ENCODE measurements at places on chromosomes 4 and X. TPM values are rescaled to one million over a fixed set of nuclear protein-coding genes. Genes with fewer than 3 reads are reported as not detected.

GRCh38 chrX:24659646-24660045, 12.5 kb upstream of the PCYT1B start:
- no peak for DNase-seq

DNA sequence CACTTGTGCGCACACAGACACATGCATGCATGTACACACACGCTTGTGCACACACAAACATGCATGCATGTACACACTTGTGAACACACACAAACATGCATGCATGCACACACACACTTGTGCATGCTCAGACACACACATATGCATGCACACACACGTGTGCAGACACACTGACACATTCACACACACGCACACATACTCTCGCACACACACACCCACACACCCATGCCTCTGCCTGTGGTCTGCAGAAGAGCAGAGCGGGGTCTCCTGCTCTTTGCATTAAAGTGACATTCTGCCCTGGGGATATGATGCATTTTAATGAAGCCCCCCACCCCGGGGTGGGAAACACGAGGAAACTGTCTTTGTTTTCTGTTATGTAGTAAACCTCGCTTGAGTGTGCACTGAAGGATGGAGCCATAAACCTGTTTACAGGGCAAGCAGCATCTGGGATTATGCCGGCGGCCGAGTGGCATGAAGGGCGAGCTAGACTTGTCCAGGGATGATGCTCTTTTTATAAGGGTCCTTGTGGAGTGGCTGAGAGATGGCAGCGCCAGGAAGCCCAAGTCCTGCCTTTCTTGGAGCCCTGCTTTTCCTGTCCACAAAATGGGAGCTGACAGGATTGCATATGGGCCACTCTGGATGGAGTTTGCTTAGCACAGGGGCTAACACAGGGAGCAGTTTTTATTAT, 17.8 kb downstream of the PSAPL1 start:
- no peak for DNase-seq

- no peak for DNase-seq
Measured at GRCh38 chr4:77920371-77920770, 57.7 kb downstream of the MRPL1 start.

Gene RHOH
- 74.2 TPM for total RNA-seq

Gene RBMX
- total RNA-seq: 432 TPM

Gene TIGD4
- 0.41 TPM for total RNA-seq

GRCh38 chr4:39285111-39285795, 80.9 kb downstream of the RFC1 start:
- DNase-seq: no peak

- no peak for DNase-seq
Measured at GRCh38 chr4:175646802-175647201, 165.3 kb downstream of the GPM6A start.

- DNase-seq: no peak
Measured at GRCh38 chrX:9282325-9282724, 182.5 kb upstream of the TBL1X start.

Gene SMIM10
- total RNA-seq: not detected

DNA sequence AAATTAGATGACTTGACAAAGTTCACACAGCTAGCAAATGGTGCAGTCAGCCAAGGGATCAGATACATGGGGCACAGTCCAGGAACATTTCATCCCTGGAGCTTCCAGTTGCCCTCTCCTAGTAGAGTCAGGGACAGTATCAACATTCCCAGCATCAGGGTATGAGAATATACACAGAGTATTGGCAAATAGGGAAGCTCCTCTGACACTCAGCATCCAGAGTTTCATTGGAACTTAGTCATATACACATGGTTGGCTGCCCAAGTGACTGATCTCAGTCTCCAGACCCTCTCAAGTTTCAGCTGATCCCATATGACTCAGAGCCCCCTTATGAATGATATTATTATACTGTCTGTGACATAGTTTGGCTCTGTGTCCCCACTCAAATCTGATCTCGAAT, 13.7 kb upstream of the KCTD8 start:
- no peak for DNase-seq

DNA sequence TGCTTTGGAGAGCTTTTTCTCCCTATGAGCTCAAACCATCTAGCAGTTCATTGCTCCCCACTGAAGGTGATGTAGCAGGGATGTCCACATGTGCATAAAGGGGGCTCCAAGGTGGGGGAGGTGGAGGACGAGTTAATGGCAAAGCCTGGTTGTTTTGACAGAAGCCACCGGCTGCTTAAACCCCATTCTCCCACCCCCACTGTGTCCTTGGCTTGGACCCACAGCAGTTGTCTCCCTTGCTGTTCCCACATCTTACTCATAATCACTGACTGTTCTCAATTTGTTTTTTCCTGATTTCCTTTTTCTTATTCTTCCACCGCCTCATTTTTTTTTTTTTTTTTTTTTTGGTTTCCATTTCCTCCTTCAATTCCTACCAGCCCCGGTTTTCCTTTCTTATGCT, 72.7 kb downstream of the GEMIN8 start:
- DNase-seq: no peak

Gene GABRE
- not detected for total RNA-seq

DNA sequence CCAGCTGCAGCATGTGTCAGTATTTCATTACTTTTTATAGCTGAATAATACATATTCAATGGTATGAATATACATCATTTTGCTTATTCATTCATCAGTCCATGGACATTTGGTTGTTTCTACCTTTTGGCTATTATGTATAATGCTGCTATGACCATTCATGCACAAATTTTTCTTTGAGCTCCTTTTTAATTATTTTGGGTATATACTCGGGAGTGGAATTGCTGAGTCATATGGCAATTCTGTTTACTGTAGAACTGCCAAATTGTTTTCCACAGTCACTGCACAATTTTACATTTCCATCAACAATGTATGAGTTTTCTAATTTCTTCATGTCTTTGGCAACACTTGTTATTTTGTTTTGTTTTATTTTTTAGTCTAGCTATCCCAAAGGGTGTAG, 405.9 kb upstream of the PITX2 start:
- no peak for DNase-seq

DNA sequence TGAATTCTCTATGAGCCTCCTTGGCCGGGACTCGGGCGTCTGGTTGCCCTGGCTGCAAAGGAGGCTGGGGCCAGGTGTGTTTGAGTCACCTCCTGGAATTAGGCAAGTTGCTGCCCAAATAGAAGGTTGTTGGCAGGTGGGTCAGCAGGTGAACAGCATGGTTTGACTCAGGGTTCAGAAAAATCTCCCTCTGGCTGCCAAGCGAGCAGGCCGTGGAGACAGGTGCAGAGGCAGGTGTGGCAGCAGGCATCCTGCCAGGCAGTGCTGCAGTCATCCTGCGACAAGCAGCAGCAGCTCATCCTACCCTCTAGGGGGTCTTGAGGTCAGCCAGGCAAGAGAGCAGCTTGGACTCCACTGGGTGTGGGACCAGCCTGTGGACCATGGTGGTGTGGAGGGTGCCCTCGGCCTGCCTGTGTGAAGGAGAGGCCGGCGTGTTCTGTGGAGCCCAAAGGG, 8.2 kb downstream of the MSANTD1 start:
- no peak for DNase-seq

Gene PLXNB3
- total RNA-seq: not detected

Gene CENPC
- 11.8 TPM for total RNA-seq

GRCh38 chr4:16225167-16225862, 956 bp downstream of the TAPT1 start:
- peak; percentile 27 for DNase-seq

Gene SLC10A6
- total RNA-seq: not detected

- no peak for DNase-seq
Measured at GRCh38 chrX:40755291-40756249, 20.2 kb upstream of the MED14 start.

DNA sequence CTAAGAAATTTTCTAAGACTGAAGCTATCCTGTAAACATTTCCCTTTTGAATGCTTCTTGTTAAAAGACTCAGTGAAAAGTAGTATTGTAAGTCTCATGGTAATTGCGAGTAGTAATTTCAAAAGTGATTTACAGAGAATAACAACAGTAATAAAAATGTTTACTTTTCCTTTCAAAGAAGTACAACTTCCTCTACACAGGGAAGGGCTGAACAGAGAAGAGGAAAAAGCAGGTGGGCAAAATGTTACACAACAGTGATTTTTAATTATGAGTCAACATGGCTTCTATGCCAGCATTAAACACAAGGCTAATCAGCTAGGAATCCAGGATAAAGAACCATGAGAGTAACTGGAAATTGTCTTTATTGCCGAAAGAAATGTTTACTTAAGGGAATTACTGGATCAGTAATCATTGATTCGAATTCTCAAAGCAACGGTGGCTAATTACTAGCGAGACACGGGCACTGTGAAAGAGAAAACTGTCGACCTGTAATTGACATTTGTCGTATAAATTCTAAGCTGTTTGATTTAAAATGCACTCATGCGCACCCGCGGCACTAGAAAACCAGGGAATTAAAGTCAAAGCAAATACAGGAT, 15.4 kb downstream of the UTP3 start:
- DNase-seq: no peak

DNA sequence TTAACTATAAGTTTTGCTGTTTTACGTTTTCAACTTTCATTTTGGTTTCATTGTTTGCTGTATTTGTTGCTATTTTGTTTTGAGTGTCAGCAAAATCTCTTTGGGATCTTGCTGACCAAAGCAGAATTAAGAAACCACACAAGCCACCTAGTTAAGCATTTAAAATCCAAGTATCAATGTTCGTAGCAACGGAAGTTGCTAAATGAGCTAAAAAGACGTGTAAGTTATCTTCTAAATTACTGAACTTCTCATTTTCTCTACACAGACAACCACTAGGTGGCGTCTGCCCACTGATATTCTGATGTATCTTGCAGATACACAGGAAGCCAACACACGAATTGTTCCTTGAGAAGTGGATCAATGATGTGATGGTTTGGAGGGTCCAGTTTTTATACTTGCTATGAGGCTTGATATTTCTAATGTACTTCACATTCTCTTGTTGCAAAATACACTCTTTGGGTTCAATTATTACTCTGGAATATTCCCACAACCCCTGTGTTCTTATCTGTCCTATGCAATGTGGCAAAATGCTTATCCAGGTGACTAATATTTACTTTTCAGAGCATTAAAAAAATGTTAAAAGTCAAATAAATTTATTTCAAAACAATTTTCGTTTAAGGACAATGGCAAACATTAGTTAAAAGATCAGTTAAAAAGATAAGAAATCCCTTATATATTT, 250.5 kb downstream of the TECRL start:
- peak; percentile 50 for DNase-seq

Gene ARL13A
- total RNA-seq: not detected

GRCh38 chrX:109840585-109840984, 107.5 kb upstream of the ACSL4 start:
- DNase-seq: peak; percentile 66

Gene CFI
- 1.6 TPM for total RNA-seq

DNA sequence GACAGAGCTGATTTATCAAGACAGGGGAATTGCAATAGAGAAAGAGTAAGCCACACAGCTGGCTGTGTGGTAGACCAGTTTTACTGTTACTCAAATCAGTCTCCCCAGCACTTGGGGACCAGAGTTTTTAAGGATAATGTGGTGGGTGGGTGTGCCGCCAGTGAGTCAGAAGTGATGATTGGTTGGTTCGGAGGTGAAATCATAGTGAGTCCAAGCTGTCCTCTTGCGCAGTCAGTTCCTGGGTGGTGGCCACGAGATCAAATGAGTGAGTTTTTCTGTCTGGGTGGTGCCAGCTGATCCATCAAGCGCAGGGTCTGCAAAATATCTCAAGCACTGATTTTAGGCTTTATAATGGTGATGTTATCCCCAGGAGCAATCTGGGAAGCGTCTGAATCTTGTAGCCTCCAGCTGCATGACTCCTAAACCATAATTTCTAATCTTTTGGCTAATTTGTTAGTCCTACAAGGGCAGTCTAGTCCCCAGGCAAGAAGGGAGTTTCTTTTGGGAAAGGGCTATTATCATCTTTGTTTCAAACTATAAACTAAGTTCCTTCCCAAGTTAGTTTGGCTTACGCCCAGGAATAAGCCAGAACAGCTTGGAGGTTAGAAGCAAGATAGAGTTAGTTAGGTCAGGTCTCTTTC, 44.0 kb upstream of the PPP1R2C start:
- no peak for DNase-seq

Gene TBC1D1
- 42.6 TPM for total RNA-seq

DNA sequence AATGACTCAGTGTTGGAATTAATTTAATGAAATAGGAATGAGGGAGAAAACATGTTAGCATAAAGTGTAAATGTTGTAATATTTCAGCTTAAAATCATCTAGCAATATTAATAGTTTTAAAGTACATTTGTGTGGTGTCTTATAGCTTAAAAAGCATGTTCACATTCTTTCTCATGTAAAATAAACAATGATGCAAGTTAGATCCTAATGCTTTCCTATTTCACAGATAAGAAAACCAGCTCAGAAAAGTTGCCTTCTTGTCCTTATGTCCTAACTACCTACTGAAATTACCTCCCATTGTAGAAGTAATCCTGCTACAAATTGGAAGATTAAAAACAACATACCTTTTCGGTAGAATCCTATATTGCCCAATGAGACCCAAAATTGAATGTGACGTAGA, 40.9 kb upstream of the PRDM8 start:
- DNase-seq: no peak

- DNase-seq: no peak
Measured at GRCh38 chrX:155259752-155260151, 4.5 kb downstream of the RAB39B start.

Gene F8A3
- total RNA-seq: 5.3 TPM

Gene MEPE
- total RNA-seq: not detected

DNA sequence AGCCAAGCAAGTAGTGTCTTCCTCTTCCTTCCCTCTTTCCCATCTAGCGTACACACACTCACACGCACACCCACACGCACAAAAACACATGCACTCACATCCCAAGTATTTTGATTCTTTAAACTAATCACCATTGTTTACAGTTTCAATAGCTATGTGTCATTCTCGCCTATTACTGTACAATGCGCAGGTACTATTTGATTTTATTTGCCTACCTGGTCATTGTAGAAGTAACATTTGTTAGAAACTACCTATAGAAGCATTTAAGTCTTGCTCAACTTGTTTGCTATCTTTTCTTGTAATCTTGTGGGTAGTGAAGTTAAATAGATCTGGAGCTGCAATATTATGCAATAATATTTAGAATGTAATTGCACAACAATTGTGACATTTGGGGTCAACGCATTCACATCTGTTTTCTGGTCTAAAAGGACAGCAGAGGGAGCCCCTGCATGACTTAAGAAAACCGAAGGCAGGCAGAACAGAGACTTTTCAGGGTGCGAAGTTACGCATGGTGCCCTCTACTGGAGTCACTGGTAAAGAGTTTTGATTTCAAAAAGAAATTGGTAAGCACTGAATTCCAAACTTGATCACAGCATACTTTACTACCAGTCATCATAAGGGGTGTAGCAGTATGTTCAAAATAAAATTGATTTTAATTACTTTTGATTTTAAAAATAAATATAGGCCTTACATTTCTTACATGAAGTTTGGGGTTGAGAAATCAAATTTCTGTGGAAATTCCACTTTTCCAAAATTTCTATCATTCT, 503.3 kb upstream of the FAM241A start:
- DNase-seq: peak; percentile 92

DNA sequence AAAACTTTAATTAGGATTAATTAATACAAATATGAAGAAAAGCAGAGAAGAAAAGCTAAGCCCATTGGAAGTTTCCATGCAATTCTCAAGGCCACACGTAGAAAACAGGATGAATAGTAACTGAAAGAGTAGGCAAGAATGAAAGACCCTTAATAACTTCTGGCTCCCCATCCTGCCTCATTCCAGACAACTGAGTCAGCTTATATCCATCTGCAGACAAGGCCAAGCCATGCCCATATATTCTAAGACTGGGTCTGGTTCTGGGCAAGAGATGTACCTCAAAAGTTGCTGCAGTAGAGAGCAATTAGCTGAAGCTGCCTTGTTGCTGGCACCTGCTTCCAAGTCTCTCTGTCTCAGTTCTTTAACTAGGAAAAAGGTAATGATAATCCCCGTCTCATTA, 244.1 kb downstream of the GPC3 start:
- no peak for DNase-seq

GRCh38 chrX:40460926-40461325, 119.8 kb upstream of the ATP6AP2 start:
- DNase-seq: no peak

All from A673 (cell line).